ENCODE measurements at places on chromosomes 7 and 10.

- DNase-seq, result no peak
Observed at GRCh38 chr10:76523791-76524351, 1092.4 kb downstream of the LRMDA start.

- peak; percentile 47 for DNase-seq
Observed at GRCh38 chr7:143878884-143879283, 23.1 kb downstream of the TCAF1 start.

DNA sequence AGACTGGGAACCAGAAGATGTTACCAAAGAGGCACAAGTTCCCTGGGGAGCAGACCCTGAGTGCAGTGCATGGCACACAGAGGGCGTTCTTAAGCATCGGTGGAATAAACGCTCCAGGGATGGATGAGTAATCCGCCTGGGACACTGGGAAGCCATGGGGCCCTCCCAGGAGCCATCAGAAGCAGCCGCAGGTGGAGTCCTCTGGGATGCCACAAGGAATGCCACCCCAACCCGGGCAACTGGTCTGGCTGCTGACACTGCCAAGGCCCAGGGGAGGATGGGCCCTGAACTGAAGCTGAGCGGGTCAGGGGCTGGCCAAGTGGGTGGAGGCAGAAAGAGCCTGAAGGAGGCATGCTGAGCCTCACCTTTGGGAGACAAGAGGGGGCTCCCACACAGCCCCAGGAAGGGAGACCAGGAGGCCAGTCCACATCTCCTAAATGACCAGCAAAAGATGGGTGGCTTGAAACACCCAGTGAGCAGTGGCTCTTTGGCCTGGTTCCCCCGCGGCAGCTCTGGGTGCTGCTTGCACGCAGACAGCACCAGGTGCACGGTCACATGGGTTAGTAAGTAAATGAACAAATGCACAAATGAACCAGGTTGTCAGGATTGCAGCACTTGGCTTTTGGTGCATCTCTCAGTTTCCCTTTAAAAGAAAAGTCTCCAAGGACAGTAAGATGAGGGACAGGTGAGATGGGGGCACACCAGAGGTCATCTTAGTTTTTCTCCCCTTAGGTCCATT lies 141.3 kb upstream of the ZMIZ1 start:
- DNase-seq, result no peak

- DNase-seq, result no peak
Observed at GRCh38 chr10:100504096-100504495, 15.6 kb downstream of the SEC31B start.

- DNase-seq, result peak; percentile 36
Observed at GRCh38 chr10:100347568-100348195, 649 bp downstream of the SCD start.

- DNase-seq, result no peak
Observed at GRCh38 chr7:29086545-29086944, 59.8 kb downstream of the CPVL start.

- no peak for DNase-seq
Observed at GRCh38 chr7:71424166-71425035, 292.5 kb downstream of the GALNT17 start.

- DNase-seq, result no peak
Observed at GRCh38 chr10:78575400-78575799, 493.4 kb upstream of the ZMIZ1 start.
